ENCODE measurements at places on chromosomes 5 and 9.

DNA sequence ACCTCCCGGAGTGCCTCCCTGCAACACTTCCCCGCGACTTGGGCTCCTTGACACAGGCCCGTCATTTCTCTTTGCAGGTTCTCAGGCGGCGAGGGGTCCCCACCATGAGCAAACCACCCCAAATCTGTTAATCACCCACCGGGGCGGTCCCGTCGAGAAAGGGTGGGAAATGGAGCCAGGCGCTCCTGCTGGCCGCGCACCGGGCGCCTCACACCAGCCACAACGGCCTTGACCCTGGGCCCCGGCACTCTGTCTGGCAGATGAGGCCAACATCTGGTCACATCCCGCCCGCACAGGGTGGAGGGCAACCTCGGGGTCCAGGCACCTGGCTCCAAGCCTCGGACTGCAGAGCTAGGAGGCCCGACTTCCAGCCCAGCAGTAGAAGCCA lies 776 bp upstream of the TERT start:
- no peak for DNase-seq

- DNase-seq, result no peak
Measured at GRCh38 chr5:95374061-95374460, 17.1 kb upstream of the FAM81B start.

GRCh38 chr9:105194234-105194633 lies 50.2 kb upstream of the SLC44A1 start:
- no peak for DNase-seq

GRCh38 chr9:68781928-68782327 lies 76.9 kb downstream of the PIP5K1B start:
- DNase-seq, result no peak

DNA sequence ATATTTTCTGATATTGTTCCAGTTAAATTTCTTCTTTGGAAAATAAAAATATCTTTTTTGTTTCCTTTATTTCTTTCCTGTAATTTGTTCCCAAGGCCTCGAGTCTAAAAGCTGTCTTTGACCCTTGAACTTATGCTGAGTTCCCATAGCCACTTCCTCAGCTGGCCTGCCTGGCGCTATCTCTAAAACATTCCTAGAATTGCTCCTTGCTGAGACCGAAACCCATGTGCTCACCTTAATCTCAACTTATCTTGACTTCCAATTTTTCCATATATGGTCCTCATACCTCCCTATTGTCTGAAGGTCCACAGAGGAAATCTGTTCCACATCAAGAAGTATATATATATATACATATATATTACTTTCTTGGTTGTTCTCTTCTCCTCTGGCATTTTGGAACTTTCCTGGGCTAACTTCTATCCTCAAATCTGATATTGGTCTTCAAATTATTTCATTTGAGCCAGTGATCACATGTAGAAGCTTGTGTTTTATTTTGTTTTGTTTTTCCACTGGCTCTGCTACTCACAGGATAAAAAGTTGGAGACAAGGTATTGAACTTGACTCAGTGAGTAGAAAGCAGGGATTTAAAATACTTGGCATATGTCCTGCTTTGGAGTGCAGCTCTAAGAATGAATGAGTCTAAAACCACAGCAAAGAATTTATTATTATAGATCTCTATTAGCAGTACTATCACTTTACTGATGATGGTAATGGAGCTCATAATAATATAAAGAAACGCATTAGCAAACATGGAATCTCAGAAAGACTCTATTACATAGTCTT lies 45.2 kb downstream of the ENC1 start:
- DNase-seq, result no peak

DNA sequence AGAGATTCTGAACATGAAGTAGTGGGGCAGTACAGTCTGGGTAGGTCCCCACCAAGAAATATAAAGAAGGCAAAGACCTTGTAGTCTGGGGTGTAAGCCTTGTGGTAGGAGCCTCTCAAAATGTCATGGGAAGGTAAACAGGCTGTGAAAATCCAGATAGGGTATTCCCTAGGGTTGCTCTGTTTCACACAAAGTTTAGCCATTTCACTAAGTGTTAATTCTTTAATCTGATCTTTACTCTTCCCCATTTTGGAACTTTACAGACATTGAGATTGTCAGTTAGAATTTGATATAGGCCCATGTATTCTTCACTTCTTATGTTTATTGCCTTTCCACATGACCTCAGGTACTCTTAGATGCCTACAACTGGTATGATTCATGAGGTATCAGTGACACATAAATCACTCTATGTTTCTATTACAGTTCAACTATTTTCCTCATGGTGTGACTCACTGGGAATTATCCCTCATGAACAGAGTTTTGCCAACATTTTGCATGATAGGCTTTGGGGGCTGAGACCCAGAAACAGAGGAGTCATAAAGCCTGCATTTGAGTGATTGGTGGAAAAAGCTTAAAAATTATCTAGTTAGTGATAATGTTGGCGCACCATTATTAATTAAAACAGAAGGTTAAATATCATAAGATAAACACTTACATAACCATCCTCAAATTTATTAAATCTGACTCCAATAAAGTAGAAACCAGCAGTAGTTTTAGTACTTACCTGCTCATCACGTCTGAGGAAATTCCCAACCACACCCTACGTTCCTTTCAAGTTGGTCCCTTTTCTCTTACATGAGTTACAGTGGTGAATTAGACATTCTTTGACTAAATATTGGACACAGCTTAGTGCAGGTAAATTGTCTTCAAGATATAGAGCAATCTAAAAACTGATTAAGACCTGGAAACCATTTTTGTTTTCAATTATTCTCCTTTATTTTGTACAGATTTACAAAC lies 399.8 kb upstream of the MEF2C start:
- DNase-seq, result no peak

DNA sequence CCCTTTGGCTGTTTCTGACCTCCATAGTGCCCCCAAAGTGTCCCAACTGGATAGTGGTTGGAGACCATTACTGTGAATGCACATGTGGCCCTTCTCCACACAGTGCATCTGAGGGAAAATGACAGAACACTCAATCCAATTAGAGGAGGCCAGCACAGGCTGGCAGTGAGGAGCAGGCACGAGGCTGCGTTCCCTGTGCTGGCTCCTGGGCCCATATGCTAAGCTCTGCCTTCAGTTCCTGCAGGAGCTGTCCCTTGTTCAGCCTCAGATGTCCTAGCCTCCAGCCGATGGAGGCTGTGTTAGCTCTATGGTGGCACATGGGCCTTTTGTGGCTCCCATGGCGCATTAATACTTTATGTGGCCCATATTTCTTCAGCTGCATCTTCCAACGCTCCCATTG lies 35.8 kb downstream of the ALG2 start:
- DNase-seq, result no peak

DNA sequence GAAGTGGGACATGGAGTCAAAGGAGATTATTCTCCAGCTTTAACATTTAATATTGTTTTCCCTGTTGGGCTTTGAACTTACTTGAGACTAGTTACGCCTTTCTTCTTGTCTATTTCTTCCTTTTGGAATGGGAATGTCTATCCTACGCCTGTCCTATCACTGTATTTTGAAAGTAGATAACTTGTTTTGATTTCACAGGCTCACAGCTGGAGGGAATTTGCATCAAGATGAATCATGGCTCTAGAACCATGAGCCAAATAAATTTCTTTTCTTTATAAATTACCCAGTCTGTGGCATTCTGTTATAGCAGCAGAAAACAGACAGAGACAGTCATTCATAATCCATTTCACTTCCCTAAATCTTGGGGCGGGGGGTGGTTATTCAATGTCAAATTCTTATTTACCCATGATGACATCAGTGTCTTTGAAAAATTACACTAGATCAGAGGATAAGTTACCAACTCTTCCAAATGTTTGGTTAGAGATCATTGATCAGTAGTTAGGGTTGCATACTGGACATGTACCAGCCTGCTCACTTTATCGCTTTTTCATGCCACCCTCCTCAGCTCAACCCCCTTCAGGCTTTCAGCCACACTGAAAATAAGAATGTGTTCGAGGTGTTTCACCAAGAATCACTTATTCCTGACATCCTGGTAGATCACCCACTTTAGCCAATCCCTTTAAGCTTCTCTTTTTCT lies 419.6 kb upstream of the PIK3R1 start:
- no peak for DNase-seq

DNA sequence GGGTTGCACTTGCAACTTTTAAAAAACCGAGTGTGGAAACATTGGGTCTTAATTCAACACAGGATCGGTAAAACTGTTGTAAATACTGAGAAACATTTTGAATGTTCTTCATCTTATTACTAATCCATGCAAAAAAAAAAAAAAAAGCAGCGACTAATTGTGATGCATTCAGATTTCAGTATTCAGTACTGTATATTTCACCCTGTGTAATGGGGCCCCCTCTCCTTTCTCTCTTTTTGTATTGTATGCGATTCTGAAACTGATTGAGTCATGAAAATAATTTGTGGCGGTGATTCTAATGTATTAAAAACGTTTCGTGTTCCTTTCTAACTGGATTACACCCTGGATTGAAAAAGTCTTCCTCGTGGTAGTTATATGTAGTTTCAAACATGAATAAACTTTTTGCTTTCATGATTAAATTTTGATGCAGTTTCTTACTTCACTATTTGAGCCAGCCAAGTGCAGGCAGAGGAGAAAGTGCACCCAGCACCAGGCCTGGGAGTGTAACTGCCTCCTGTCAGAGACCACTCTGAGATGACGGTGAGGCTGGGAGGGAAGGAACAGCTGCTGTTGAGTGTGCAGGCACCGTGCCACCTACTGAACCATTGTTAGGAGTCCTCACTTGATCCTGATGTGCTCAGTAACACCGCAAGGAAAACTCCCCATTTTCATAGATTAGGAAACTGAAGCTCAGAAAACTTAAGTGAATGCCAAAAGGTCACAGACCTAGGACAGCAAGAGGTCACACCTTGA lies 220.0 kb downstream of the PBX3 start:
- no peak for DNase-seq

- DNase-seq, result no peak
Measured at GRCh38 chr9:127711226-127711701, 4.2 kb downstream of the PTRH1 start.

GRCh38 chr9:118295413-118295812 lies 591.2 kb downstream of the TLR4 start:
- DNase-seq, result no peak

- DNase-seq, result no peak
Measured at GRCh38 chr9:31005086-31005665, 1379.3 kb upstream of the ACO1 start.

- no peak for DNase-seq
Measured at GRCh38 chr9:530681-531080, 310.8 kb upstream of the DMRT1 start.

GRCh38 chr9:74598874-74599273 lies 101.7 kb downstream of the RORB start:
- DNase-seq, result no peak

DNA sequence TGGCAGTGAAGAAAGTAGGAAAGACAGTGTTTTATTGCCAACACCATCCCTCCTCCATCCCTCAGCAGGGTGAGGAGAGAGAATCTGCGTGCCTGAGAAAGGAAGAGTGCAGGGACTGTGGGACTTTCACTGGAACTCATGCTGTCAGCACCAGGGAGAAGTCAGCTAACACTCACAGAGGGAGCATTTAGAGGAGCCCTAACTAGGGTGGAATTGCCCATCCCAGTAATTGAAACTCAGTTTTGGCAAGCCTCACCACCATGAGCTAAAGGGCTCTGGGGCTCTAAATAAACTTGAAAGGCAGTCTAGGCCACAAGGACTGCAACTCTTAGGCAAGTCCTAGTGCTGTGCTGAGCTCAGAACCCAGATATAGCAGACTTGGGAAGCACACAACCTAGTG lies 622.3 kb downstream of the SEMA5A start:
- no peak for DNase-seq

DNA sequence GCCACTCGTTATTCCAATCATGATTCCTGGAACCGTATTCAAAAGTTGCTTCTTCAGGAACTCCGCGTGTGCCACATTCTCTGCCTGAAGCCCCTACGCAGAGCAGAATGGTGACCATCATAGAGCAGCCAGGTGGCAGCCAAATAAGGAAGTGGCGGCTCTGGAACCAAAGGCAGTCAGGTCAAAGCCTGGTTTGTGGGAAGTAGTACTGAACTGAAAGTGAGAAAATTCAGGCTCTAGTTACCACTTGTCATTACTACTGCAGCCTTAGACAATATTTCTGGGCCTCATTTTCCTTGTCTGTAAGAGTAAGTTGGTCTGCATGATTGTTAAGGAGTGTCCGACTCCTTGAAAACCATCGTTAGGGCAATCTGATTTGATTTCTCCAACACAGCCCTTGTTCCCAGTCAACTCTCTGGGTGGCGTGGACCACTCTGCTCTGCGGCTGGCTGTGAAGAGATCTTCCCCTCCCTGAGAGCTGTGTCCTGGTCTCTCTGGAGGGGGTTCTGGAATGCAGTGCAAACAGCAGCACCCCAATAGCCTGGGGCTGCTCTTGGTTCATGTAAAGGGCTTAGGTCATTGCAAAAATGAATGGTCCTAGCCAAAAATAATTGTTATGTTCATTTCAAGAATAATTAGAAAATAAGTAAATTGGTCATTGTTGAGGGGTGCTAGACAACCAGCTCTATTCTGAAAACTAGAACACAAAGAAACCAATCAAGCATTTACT lies 102.4 kb downstream of the MED27 start:
- no peak for DNase-seq

- DNase-seq, result no peak
Measured at GRCh38 chr5:134432174-134432573, 20.5 kb upstream of the CDKN2AIPNL start.

- no peak for DNase-seq
Measured at GRCh38 chr5:139386050-139386438, 2.9 kb upstream of the SLC23A1 start.

DNA sequence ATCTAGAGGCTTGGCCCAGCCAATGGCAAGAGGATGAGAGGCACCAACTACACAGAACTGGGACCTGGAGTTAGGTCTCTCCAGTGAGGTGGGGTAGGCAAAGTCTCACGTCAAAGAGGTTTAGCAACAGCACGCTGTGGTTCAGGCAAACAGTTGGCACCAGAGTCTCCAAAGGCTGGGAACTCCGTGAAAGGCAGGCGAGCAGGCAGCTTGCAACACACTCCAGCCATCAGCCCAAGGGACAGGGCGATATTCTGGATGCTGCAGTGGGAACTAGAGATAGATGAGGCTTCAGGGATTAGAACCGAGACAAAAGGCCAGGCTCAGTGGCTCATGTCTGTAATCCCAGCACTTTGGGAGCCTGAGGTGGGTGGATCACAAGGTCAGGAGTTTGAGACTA lies 129.1 kb downstream of the PDZD2 start:
- DNase-seq, result no peak

DNA sequence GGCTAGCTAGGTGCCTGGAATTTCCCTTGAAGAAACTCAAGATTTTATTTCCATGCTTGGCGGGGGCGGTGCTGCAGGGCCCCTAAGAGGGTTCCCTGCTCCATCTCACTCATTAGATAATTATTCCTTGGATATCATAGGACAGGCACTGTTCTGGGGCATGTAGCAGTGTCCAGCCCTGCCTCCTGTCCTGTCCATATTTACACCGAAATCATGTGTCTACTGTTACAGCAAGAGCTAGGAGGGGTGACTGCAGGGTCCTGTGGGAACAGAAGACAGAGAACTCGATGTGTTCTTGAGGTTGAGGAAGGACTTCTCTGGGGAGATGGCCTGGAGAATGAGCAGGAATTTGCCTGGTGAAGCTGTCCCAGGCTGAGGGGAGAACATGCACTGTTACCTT lies 96.6 kb downstream of the CYFIP2 start:
- DNase-seq, result no peak

- no peak for DNase-seq
Measured at GRCh38 chr9:96617439-96618185, 2.0 kb downstream of the CDC14B start.

GRCh38 chr9:90903766-90904424 lies 102.3 kb downstream of the SYK start:
- DNase-seq, result no peak
